Stimulated activated CD8-positive, alpha-beta memory T cell treated with anti-CD3 and anti-CD28 coated beads, Interleukin-2, amount 100 ng/mL, for 48 hours (primary cell): ENCODE measurements at places on chromosomes 1 and 21.

GRCh38 chr1:44644806-44645205 lies 29.5 kb downstream of the TMEM53 start:
- DNase-seq = no peak

- DNase-seq = no peak
Measured at GRCh38 chr1:192272732-192273131, 44.1 kb upstream of the RGS21 start.

DNA sequence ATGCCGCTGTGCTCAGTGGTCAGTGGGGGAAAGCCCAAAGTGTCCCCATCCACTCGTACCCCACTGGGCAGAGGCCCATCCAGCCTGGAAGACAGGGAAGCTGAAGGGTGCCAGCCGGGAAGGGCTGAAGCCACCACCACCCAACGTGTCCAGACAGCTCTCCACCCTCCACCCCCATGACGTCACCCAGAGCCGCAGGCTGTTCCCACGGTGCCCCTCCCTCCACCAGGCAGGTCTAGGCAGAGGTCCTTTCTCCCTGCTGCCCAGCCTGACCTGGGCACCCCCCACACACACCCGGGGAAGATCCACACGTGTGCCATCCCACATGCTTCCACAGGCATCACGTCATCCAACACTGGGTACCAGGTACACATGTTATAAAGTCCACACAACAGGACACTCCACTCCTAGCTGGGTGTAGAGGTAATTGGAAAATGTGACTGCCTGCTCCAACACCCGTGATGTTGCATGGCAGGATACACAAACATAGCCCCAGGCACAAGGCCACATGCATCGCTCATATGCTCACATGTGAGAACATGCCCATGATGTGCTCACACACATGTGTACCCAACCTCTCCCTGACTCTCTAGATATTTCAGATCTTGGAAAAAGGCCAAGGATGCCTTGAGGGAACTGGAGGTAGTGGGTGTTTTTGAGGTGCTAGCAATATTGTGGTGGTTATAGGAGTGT lies 5.1 kb upstream of the ARHGAP30 start:
- no peak for DNase-seq

DNA sequence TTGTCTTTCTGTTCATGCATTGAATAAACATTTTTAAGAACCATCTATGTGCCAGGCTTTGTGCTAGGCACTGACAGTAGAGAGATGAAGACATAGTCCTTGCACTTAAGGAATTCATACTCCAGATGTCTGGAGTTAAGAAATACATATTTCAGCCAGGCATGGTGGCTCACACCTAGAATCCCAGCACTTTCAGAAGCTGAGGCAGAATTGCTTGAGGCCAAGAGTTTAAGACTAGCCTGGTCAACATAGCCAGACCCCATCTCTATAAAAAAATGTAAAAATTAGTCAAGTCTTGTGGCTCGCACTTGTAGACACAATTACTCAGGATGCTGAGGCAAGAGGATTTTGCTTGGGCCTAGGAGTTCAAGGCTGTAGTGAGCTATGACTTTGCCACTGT lies 18.6 kb upstream of the YTHDF2 start:
- DNase-seq = no peak

GRCh38 chr1:92797297-92797696 lies 12.4 kb upstream of the EVI5 start:
- no peak for DNase-seq

DNA sequence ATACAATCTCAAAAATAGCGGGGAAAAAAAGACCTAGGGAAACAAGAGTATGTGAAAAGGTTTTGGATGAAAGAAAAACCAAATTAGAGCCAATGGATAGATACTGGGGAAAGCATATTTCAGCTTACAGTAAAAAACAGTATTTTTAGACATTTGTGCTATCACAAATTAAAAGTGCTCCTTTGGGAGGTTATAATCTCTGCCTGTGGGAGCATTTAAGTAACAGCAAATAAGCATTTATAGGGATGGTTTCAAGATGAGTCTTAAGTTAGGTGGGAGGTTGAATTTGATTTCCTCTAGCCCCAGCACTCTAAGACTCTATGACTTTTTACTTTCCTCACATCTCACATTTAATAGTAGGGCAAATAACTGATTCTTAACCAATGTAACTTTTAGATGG lies 79.6 kb upstream of the SLFNL1 start:
- DNase-seq = no peak

GRCh38 chr1:184867866-184868689 lies 106.2 kb downstream of the NIBAN1 start:
- DNase-seq = no peak
